DMS53 (cell line): ENCODE measurements at places on chromosomes 2 and 18.
A peak's percentile ranks its signal among the peaks of the same experiment; 100 is the strongest.

DNA sequence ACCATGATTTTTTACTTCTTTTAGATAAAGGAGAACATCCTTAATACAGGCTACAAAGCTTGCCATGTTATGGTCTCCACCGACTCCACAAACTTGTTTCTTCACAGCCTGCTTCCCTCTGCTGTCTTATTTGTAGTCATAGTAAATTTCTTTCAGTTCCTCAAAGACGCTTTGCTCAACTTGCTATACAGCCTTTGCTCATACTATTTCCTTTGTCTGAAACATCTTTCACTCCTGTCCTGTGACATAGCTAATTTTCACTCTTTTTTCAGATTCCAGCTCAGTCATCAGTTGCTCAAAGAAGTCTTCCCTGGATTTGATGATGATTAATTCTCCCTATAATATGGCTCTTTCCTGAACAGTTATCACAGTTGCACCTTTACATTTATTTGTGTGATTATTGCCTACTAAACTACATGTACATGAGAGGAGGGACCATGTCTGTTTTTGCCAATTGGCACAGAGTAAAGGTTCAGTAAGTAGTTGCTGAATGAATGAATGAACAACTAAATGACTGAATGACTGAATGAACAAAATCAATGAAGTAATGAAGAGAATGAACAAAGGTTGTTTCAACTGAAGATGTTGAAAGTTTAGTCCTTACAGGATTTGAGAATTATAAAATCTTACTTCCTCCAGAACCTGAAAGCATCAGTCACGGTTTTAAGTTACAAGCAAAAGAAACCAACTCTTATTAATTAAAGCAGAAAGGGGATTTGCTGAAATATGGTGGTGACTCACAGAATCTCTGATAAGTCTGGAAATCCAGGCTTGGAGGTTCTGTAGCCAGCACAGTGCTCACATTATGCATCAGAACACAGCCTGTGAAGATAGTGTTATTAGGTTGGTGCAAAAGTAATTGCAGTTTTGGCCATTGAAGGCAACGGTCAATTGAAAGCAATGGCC, 186.4 kb upstream of the FAM98A start:
- DNase-seq, result no peak

- no peak for DNase-seq
Measured at GRCh38 chr2:111671426-111672150, 212.4 kb downstream of the ANAPC1 start.

DNA sequence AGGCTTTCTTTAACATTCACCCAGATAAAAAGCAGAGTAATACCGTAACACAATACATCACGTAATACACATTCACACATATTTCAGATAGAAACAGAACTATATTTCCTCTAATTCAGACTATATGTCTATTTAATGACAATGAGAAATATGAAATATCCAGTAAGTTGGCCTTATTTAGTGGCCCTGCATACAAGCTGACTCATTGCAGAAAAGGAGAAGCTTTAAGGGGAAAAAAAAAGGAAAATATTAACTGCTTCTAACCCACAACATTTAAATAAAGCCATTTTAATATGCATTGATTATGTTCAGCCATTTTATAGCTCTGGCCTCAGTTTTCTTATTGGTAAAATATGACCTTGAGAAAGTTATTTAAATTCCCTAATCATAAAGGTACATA, 94.8 kb downstream of the PPP1R1C start:
- DNase-seq, result no peak

DNA sequence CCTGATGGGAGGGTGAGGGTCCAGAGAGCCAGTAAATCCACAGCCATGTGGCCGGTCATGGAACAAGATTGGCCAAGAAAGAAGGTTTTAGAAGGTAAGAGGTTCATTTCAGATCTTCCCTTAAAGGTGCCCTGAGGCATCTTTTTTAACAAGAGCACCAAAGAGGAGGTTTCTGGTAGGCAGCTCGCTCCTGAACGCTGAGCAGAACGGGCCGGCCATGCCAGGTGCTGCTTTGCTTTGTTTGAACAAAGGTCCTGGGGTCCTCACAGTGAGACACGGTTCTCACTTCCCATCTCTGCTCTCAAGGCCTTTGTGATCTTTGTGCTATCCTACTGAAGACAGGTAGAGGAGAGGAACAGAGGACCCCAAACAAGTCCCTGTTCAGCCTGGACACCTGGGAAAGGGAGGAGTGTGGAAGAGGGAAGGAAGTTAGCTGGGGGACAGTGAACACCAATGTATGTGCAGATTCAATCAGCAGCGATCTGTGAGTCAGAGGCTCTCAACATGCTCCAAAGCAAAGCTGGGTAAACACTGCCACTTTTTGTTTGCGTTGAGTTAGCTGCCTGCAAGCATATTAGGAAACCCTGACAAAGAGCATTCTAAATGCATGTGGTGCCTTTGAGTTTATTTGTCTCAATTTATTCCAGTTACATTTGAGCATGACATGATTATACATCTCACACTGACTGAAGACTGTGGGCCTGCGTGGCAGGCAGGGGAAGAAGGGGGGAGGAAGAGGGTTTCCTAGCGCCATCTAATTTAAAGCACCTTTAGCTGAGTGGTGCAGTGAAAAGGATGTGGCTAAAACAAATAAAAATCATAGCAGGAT, 102.4 kb downstream of the ASB1 start:
- peak; percentile 97 for DNase-seq

- no peak for DNase-seq
Measured at GRCh38 chr2:57528499-57528898, 518.1 kb upstream of the VRK2 start.

DNA sequence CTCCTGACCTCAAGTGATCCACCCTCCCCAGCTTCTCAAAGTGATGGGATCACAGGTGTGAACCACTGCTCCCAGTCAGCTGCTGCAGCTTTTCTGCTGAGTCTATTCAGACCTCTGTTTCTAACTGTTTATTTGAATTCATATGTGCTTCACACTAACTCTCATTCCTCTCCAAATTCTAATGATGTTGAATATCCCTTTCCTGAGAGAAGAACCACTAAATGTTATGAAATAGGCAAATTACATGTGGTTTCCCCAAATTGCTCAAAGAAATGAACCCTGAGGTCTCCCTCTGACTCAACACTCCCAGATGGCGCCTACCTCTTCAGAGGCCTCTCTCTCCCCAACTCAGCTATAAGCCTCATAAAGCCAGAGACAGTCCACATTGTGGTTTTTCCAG, 98.6 kb downstream of the IRS1 start:
- DNase-seq, result no peak

DNA sequence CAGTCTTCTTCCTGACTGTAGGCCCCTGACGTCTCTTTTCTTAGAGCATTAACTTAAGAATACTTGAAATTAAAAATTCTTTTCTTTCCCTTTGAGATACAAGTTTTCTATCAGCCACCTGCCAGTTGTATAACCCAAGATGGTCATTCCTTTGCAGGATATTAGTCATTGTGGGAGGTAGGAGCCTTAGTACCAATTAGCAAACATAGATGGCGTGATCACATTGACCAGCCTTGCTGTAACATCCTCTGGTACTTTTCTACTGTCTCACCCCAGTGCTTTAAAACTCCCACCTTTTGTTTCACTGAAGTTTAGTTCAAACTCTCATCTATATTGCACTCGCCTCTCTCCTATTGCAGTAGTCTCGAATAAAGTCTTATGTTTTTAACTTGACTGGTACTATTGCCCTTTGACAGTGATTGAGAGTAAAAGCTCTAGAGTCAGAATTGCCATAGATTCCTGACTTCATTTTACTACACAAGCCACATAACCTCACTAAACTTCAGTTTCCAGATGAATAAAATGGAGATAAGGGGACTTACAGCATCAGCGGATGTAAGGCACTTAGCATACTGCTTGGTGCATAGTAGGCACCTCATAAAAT, 74.1 kb downstream of the VRK2 start:
- DNase-seq, result no peak
